ENCODE measurements at places on chromosomes 3 and 15.
A peak's percentile ranks its signal among the peaks of the same experiment; 100 is the strongest.

DNA sequence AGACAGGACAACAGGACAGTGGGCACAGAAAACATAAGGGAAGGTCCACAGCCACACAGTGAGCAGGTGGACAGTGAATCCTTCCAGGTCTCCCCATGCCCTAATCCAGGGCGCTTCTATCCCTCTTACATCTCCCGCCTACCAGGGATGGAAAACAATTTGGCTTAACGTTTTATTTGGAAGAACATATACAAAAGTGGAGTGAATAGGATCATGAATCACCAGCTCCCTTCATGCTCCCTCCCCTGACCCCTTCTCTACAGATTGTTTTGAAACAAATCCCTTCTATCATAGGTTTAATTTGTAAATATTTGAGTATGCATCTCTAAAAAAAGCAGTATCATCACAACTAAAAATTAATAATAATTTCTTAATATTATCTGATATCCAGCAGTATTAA lies 52.5 kb downstream of the CLDN11 start:
- no peak for DNase-seq

GRCh38 chr15:74364936-74365597 lies 2.4 kb downstream of the CYP11A1 start:
- no peak for DNase-seq

DNA sequence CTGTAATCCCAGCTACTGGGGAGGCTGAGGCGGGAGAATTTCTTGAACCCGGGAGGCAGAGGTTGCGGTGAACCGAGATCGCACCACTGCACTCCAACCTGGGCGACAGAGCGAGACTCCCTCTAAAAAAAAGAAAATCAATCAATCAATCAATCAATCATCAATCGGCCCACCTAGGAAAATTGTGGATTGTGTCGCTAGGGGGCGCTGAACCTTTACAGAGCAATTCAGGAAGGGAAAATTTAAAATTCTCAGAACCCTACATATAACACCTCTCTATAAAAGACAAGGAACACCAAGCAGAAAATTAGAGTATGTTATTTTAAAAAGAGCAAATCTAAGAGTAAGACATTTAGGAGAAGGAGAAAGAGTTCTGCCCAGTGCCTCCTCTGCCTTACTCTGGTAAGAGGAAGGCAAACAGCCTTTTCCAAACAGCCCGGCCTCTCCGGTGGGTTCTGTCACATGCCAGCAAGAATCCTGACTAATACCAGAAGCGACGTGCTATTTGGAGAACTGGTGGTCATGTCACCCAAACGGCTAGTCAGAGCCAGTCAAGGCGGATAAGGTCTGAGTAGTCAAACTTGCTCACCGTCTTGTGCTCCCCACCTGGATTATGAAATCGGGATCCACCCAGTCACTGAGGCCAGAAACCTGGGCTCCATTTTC lies 22.3 kb upstream of the SMCO1 start:
- DNase-seq, result peak; percentile 54

GRCh38 chr3:33430061-33430460 lies 10.1 kb downstream of the UBP1 start:
- DNase-seq, result no peak

DNA sequence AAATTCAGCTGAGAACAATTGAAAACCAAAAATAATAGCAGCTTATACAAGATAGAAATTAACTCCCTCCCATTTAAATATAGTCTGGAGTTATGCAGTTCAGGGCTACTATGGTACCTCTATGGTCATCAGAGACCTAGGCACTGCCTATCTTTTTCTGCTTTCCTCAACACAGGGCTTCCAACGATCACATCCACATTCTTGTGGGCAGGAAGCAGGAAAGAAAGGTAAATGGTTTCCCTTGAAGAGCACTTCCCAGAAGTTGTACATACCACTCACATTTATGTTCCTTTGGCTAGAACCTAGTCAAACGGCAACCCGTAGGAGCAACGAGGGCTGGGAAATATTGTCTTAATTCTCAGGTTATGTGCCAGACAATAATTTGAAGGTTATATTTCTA lies 197.7 kb upstream of the PRICKLE2 start:
- no peak for DNase-seq

GRCh38 chr3:141789281-141789680 lies 26.1 kb downstream of the GRK7 start:
- peak; percentile 37 for DNase-seq

DNA sequence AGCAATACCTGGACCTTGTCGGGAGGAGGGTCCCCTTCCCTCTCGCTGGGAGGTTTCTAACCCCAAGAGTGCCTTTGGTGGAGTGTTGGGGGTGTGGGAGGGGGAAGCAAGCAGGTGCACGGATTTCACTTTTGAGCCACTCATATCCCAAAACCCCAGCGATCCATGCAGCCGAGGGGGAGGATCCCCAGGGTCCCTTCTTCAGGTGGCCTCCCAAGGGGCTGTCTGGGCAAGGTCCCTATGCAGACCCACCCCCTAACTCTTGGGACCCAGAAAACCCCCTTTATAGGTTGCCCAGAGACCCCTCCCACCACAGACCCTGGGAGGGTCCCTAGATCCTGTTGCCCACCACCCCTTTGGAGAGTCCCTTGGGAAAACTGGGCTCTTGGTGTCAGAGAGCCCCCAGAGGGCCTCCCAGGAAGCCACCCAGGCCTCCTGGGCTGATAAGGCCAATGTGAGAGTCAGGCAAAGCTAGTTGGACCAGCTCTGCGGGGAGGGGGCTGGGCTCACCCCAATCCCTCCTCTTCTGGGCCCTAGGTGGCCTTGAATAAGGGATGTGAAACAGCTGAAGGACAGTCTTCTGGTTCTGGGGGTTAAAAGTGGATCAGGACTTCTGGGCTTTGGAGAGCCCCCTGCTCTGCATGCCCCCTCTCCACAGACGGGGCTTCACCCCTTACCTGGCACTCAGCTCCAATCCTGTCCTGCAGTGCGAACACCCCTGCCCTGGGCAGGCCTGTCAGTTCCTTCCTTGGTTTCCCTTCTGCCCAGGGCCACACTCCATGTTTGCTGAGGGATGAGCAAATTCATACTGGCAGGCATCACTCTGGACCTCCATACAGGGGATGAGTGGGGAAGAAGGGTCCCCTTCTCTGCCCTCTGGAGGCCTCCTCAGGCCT lies 932 bp upstream of the PLCD1 start:
- DNase-seq, result no peak
